Activated T-helper 2 cell treated with anti-CD3 and anti-CD28 coated beads, Interferon-gamma antibody, Interleukin-2, Interleukin-4, amounts not matched to agents 10 μg/mL and 5 μg/mL and 100 μg/mL, durations not matched to agents 14 hours and 24 hours and 36 hours (primary cell): ENCODE measurements at places on chromosomes 12 and 14.

GRCh38 chr12:19402743-19403431 lies 36.4 kb upstream of the AEBP2 start:
- H3K4me1 ChIP-seq, result no peaks in the 10 kb centered on the region
- no peaks in the 10 kb centered on the region for H3K27me3 ChIP-seq
- no peak for DNase-seq
- H3K27ac ChIP-seq, result no peak overlapping the region
- H3K4me3 ChIP-seq, result no peak overlapping the region
- no peaks in the 10 kb centered on the region for H3K36me3 ChIP-seq

DNA sequence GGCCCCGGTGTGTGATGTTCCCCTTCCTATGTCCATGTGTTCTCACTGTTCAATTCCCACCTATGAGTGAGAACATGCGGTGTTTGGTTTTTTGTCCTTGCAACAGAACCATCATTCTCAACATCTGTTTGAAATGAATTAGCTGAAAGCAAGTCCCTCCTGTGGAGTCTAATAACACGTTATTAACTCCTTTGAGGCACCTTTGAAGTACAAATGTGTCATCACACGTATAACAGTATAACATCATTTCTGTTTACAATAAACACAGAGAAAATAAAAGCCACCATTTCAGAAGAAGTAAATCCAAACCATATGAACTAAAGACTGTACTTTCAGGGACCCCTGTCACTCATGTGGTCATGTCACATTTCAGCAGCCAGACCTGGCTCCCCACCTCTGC lies 198.5 kb downstream of the STXBP6 start:
- H3K36me3 ChIP-seq, result no peaks in the 10 kb centered on the region
- no peaks in the 10 kb centered on the region for H3K4me1 ChIP-seq
- no peak for DNase-seq
- H3K27me3 ChIP-seq, result peaks cover 11% of the 10 kb centered on the region
- no peak overlapping the region for H3K4me3 ChIP-seq

DNA sequence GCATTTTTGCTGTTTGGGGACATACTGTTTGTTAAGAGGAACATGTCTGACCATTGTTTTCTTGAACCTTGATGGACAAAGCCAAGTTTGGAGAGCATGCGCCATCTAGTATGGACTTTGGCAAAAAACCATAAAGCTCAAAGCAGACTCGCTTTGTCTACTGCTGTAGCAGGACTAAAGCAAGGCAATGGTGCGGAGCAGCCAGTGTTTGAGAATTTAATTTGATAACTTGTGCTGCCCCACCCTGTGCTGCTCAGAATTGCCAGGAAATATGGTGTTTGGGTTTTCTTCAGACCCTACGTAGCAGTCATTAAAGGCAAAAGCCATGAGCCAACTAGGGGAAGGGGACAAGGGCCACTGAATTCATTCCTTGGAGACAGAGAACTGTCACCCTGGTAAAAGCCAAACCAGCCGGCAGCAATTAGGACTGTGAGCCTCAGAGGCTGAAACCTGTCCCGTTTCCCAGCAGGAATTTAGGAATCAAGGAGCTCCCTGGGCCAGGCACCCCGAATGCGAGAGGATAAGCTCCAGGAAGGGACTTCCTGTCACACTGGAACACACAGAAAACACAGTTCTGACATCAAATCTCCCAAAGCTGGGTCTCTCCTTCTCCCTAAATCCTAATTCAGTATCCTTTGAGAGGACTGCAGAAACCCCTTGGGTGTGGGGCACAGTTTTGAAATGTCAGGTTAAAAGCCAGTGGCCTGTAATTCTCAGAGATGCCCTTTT lies 1.1 kb downstream of the AVIL start:
- H3K4me3 ChIP-seq, result no peak overlapping the region
- H3K27me3 ChIP-seq, result no peaks in the 10 kb centered on the region
- H3K4me1 ChIP-seq, result peaks cover 7% of the 10 kb centered on the region
- no peak for DNase-seq
- H3K27ac ChIP-seq, result no peak overlapping the region
- peaks cover 21% of the 10 kb centered on the region for H3K36me3 ChIP-seq

DNA sequence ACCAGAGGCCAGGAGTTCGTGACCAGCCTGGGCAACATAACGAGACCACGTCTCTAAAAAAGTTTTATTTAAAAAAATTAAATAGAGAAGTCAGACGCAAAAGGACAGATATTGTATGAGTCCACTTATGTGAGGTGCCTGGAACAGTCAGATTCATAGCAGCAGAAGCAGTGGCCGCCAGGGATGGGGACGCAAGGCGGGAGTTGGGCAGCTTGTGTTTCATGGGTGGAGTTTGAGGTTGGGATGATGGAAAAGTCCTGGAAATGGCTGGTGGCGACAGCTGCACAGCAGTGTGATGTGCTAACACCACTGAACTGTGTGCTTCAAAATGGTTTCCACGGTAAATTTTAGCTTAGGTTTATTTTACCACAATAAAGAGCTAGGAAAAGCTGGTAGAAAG lies 57.6 kb upstream of the DDX11 start:
- H3K4me3 ChIP-seq, result no peak overlapping the region
- no peaks in the 10 kb centered on the region for H3K36me3 ChIP-seq
- peaks cover 6% of the 10 kb centered on the region for H3K27me3 ChIP-seq
- H3K4me1 ChIP-seq, result no peaks in the 10 kb centered on the region
- DNase-seq, result no peak
- H3K27ac ChIP-seq, result no peak overlapping the region

DNA sequence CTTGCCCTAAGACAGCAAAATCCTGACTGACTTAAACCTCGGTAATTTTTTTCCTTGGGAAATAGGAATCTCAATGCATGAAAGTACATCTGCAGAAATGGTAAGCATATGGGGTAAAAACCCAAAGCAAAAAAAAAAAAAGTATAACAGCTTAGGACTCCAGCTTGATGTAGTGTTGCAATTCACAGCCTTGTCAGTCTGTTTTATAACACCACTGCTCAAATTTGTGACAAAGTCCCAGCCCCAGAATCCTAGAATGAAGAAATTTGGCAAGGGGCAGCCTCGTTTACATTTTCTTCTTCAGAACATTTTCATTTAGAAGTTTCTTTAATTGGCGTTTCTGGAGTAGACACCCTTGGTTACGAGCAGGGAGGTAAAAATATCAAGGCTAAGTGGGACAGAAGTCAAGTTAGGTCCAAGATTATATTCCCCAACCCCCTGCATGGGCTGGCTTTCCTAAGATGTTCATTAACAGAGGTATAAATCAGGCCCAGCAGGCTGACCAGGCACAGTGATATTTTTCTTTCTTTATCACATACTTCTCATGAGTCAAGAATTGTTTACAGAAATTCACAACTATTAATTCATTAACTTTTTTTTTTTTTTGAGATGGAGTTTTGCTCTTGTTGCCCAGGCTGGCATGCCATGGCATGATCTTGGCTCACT lies 424.0 kb downstream of the RMST start:
- H3K4me1 ChIP-seq, result no peaks in the 10 kb centered on the region
- DNase-seq, result no peak
- no peak overlapping the region for H3K4me3 ChIP-seq
- H3K27me3 ChIP-seq, result no peaks in the 10 kb centered on the region
- no peak overlapping the region for H3K27ac ChIP-seq

GRCh38 chr14:38786921-38787320 lies 316.1 kb downstream of the SEC23A start:
- H3K4me3 ChIP-seq, result no peak overlapping the region
- no peaks in the 10 kb centered on the region for H3K27me3 ChIP-seq
- H3K36me3 ChIP-seq, result no peaks in the 10 kb centered on the region
- H3K4me1 ChIP-seq, result no peaks in the 10 kb centered on the region
- H3K27ac ChIP-seq, result no peak overlapping the region
- DNase-seq, result no peak

GRCh38 chr14:67977434-67978034 lies 158.0 kb downstream of the RAD51B start:
- no peak overlapping the region for H3K27ac ChIP-seq
- no peaks in the 10 kb centered on the region for H3K27me3 ChIP-seq
- H3K4me1 ChIP-seq, result peaks cover 3% of the 10 kb centered on the region
- H3K36me3 ChIP-seq, result no peaks in the 10 kb centered on the region

DNA sequence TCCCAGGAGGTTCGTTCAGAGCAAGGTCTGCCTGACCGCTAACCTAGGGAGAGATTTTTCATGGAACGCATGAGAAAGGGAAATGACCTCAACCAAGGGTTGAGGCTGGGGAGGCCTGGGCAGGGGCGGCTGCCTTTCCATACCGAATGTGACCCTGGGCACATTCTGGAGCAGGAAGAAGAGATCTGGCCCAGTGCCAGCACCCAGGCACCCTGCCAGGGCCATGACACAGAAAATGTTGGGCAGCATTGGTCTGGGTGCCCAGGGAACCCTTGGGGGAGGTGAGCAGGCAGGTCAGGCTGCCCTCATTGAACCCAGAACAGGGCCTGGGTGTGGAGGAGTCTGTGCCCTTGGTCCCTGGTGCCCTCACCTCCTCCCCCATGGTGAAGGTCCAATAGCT lies 106.8 kb downstream of the CALM1 start:
- H3K4me1 ChIP-seq, result no peaks in the 10 kb centered on the region
- H3K4me3 ChIP-seq, result no peak overlapping the region
- no peak overlapping the region for H3K27ac ChIP-seq
- H3K27me3 ChIP-seq, result peaks cover 3% of the 10 kb centered on the region
- no peak for DNase-seq
- H3K36me3 ChIP-seq, result no peaks in the 10 kb centered on the region
